ENCODE measurements at places on chromosomes 3 and 15. TPM values are rescaled to one million over a fixed set of nuclear protein-coding genes. Genes with fewer than 3 reads are reported as not detected.

The GUCA1C gene
- not detected for total RNA-seq

The EOMES gene
- total RNA-seq = 4.6 TPM

The PTH1R gene
- not detected for total RNA-seq

The LDHAL6B gene
- total RNA-seq = not detected

The CD200R1 gene
- total RNA-seq = 8.8 TPM

The ABHD6 gene
- total RNA-seq = 6.1 TPM

DNA sequence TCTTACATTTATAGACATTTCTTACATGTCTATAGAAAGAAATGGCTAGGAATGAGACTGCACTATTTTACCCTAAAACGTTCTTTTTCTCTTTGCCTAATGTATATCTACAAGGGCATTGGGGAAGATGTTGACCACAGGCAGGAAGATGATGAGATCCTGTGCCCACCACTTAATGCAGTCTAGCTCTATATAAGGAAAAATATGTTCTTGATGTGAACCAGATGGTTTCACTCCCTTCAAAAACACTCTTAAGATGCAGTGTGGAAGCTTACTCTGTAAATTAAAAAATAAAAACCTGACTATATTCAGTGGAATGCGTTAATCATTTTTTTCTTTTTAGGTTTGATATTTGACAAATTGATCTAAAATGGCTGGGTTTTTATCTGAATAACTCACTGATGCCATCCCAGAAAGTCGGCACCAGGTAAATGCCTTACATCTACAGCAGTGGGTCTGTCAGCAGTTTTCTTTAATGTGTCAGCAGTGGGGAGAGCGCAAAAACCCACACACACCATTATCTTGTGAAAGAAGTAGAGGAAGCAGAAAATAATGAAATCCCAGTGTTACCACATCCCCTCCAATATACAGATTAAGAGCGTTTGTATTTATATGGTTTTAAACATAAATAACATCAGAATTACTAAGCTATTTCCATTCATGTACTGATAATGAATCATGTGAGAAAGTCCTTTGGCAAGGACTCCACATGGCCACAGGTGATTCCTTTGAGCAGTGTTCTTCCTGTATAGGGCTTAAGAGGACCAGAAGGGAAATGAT, 10.1 kb downstream of the AGTR1 start:
- no peak for DNase-seq

- no peak for DNase-seq
Observed at GRCh38 chr3:41652931-41653330, 309.0 kb downstream of the ULK4 start.

DNA sequence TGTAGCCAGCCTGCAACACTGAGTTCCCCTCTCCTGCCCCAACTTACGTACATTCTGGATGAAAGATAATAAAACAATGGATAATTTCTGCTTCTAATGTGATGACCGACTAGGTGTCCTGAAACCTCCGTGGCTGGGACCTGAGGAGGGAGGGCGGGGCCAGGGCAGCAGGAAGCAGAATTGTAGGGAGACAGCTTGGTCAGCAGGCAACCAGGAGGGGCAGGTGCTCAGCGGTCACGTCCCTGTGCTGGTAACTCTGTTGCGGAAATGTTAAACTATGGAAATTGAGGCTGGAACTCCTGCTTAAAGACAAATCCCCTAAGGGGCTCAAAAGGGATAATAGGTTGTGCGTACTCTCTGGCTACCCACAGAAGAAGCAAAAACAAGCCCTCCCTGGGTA, 30.4 kb downstream of the SLC6A20 start:
- no peak for DNase-seq

DNA sequence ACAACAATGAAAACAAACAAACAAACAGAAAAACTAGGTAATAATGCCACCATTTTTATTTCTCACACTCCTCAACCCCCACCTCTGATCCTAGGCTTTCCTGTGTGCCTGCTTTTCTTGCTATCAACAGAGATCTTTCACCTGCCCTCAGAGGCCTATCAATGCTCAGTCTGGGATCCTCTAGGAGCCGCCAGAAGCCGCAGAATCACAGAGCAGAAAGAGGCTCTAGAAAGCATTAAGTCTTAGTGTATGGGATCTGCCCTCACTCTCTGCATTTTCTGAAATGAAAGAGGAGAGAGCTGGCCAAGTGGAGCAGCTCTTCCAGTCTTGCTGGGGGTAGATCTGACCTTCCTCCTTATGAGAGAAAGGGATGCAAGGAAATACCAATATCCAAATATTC, 306.8 kb downstream of the TUSC7 start:
- DNase-seq = no peak

DNA sequence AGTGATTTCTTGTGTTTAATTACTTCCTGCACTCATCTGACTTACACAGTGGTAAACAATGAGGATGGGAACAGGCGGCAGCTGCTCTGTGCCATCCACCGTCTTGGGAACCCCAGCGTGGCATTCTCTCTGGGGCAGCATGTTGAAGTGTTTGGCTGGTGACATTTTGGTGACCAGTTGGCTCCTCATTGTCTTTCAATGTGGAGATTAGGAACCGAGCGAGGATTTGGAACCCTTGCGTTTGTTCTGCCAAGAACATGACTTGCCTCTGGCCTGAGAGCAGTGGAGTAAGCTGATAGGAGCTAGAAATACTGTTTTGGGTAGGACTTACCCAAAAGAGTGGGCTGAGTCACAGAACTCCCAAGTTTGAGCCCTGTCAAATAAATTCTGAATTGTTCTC, 88.8 kb downstream of the IGF1R start:
- DNase-seq = no peak

DNA sequence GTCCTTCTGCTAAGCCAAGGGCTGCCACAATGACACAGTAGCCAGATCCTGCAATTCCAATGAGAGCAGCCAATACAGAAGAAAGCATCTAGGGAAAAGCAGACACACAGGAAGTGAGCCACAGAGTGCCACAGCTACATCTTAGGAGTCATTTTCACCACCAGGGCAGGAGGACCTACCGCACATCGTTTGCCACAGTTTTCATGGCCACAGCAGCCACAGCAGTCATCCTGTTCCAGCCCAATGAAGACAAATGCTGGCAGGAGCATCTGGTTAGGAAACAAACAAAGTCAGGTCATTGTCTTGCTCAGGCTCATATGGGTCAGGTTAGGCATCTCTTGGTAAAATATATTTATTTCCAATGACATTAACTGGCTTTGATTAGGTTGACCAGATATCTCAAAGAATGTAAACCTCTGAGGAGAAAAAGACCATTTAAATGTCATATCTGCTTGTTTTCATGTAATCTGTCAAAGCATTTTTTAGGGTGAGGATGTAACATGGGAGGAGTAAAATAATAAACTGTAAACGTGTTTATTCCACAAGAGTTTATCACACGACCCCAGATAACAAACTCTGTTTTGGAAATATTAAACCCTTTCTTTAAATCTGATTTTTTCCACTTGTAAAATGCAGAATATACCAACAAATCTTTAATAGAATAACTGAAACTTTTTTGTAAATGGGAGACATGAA, 1.8 kb downstream of the TM4SF1 start:
- DNase-seq = no peak

DNA sequence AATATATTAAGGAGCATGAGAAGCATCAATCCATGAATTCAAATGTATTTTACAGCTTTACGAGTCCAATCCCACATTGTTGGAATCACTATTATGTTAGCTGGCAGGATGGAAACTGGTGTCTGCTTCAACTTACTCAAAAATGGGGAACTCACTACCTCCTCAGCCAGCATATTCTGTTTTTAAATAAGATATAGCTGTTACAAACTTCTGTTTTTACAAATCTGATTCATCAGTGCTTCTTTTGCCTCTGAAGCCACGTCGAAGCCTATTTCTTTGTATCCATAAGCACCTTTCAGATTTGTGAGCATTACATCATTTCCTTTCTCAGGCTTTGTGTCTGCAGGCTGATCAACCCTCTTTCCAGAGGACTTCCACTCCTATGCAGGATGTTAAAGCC, 105.9 kb downstream of the TPRG1 start:
- DNase-seq = no peak

GRCh38 chr3:158105710-158106253, 438 bp downstream of the SHOX2 start:
- DNase-seq = no peak
